NCI-H2081 (cell line): ENCODE measurements at places on chromosomes 7 and 10.
A peak's percentile ranks its signal among the peaks of the same experiment; 100 is the strongest.

- no peak for DNase-seq
Measured at GRCh38 chr7:117901089-117901797, 28.0 kb upstream of the CTTNBP2 start.

DNA sequence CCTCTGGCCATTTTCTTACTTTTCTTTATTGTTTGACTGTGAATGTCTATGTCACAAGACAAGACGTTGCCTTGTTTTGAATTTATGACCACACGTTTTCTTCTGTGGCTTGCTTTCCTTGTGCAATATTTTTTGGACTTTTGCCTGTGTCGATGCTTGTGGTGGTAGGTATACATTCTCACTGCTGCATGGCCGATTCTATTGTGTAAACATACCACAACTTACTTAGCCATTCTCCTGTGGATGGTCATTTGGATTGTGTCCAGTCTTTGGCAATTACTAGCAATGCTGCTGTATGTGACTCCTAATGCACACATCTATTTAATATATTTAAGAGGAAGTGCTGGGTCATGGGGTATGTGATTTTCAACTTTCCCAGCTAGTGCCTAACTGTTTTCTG is 18.0 kb upstream of the DLG5 start:
- DNase-seq: no peak

- no peak for DNase-seq
Measured at GRCh38 chr7:107944411-107945169, 53.6 kb downstream of the DLD start.

DNA sequence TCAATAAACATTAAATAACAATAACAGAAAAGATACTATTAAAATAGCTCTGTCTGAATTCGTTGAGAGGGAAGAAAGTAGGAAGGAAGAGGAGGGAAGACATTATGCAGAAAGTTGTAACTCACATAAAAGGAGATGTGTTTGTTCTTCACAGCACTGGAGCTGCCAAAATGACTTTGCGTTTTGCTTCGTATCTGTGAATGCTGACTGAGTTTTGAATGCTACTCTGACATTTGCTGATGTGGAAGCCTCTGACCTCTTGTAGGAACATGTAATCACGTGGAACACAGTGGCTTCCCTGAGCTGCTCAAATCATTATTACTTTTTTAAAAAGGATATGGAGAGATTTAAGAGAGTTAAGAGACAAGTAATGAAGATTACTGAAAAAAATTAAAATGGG is 15.6 kb upstream of the DGKI start:
- no peak for DNase-seq

- DNase-seq: no peak
Measured at GRCh38 chr7:104795086-104795485, 218.9 kb upstream of the KMT2E start.

DNA sequence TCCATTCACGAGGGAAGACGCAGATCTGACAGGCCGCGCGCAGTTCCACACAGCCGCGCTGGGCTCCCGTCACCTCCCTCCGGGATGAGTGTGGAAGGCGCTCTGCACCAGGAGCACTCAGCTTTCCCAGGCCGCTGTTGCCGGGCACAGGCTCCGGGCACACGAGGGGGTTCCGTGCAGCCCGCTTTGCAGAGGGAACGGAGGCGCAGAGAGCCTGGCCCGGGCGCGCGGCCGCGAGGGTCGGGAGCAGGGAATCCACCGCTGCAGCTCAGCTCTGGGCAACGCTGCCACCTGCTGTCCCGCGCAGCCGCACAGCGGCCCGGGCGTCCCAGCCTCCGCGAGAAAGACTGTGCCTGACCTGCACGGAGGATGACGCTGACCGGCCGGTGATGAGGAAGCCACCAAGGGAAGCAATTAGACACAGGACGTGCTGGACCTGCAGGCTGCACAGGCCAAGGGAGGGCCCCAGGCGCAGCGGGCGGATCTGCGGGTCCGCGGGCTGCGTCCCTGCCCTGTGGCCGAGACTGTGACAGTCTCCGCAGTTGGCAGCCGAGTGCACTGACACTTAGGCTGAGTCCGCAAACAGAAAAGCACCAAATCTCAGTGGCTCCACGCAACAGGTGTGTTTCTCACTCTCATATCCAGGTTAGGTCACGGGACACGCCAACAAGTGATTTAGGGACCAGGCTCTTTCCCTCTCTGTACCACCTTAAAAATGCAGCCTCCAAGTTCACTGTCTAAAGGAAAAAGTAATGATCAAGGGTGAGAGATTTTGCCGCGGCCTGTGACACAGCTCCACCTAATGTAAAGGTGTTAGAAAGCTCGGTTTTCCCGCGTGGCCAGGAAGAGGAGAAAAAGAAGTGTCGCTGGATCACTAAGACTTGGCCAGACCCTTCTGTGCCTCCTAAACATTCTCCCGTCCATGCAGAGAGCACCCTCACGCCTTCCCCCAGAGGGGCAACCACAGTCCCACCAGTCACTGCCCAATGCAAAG is 94.5 kb downstream of the SEC61G start:
- DNase-seq: no peak

DNA sequence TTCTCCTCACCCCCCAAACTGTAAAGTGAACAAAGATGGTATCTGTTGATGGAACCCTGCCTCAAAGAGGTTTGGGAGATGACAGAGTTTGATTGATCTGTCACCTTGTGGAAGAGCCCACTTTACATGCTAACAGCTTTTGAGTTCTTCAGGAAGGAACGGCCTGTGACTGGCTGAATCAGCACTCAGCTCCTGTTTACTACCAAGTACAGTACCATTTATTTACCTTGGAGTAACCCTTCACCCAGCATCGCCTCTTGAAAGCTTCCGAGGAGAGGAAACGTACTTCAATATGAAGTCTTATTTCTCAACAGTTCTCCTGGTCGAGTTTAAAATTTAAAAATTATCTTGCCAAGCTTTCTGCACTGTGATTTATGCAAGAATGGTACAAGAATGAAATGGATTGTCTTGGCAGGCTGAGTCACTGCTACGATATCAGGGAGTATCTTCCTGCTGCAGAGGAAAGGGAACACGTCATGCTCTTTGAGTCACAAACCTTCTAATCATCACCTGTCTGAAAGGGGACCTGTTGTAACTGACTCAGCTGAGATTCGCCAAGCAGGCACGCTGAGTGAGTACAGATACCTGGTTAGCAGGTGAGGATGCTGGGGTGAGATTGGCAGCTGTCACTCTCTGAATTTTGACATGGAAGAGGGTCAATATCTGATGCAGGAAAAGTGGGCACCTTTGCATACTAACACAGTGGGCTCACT is 30.1 kb downstream of the KLF6 start:
- no peak for DNase-seq

DNA sequence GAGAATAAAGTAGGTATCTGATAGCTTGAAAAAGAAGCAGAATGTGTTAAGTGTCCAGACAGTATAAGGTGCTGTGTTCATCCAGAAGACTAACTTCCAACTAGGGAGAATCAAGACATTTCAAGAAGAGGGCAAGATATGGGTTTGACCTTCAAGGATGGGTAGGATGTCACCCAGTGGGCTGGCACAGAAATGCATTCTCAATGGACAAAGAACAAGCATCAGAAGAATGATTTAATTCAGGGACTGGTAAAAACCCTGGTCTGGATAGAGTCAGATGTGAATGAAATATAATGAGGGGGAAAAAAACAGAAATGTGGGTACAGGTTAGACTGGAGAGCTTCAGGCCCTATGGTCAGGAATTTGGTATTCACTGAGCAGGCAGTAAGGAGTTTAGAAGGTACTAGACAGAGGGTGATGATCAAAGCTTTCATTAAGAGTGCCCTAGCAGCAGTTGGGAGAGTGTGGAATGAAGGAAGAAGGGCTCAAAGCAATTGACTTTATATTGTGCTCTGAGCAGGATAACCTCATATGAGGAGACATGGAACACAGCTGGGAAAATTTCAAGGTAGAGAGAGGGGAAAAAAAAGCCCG is 180.7 kb upstream of the ANK3 start:
- DNase-seq: no peak

- DNase-seq: no peak
Measured at GRCh38 chr10:129637010-129637409, 170.0 kb downstream of the MGMT start.

- DNase-seq: no peak
Measured at GRCh38 chr10:28680358-28680752, 3.0 kb downstream of the BAMBI start.

GRCh38 chr7:75756206-75756990 is 15.6 kb downstream of the CCL26 start:
- DNase-seq: no peak

DNA sequence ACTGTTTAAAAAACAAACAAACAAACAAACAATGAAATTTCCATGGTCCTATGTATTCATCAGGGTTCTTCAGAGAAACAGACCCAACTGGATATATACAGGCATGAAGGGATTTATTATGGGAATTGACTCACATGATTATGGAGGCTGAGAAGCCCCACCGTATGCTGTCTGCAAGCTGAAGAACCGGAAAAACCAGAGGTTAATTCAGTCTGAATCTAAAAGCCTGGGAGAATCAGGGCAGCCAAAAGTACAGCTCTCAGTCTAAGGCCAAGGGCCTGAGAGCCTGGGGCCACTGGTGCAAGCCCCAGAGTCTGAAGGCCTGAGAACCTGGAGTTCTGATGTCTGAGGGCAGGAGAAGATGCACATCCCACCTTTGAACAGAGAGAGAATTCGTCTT is 163.5 kb downstream of the MDFIC start:
- no peak for DNase-seq

DNA sequence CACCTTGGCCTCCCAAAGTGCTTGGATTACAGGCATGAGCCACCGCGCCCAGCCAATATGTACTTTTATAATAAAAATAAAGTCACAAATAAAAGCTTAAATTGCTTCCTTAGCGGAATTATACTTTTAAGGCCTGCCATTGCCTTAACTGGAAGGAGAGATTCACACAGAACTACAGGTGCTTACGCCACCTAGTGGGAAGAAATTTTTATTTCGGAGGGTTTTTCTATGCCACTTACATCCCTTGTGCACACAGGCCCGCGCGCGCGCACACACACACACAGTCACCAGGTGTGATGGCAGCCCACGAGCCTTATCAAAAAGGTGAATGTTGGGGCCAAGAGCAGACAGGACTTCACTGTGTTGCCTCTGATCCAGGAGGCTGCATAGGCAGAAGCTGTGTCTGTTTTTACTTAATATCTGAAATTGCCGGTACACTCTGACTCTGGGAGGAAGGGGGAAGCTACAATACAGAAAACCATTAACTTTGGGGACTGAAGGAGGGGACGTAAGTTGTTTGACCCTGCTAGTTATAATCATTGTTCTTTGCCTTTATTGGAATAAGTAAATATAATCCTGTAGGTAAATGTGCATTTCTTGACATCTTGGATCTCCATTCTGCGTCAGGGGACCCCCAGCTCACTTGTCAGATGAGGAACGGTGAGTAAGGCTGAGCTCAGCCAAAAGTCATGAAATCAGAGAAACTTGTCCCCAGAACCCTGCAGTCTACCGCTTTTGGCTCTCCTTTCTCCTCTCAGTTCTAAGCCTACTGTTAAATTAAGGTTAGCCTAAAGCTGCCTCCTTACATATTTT is 87.1 kb downstream of the SLC16A9 start:
- DNase-seq: peak; percentile 59

DNA sequence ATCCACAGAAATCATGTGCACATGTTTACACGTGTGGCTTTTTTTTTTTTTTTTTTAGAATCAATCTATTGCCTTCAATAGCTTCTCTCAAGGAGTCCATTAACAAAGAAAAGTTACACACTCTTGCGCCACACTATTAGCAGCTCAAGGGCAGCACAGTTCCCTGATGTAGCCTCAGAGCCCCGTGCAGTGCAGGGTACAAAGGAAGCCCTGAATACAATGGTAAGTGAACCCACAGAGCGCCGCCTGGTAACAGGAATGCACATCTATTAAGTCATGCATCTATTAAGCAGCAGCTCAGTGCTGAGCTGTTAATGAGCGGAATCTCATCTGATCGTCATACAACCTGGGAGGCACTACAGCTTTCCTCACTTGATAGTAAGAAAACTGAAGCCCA is 113.7 kb upstream of the PDLIM1 start:
- no peak for DNase-seq

- no peak for DNase-seq
Measured at GRCh38 chr10:103600325-103600724, 106.8 kb downstream of the NEURL1 start.

- DNase-seq: peak; percentile 68
Measured at GRCh38 chr10:50224330-50224952, 26.9 kb downstream of the ASAH2 start.

DNA sequence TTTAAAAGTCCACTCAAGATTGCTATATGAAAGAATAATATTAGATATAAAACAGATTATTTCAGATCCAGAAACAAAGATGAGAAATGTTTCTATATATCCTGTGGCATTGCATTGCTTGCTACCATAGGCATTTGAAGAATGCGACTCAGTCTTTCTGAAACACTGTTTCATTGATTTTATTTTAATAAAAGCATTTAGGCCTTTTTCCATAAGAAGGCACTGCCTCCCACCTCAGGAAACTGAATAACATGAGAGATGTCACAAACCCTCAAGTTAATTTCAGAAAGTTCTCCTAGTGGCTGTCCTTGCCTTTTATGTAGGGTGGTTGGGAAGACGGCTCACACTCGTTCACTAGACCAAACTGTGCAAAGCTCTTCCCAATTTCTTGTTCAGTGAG is 23.3 kb downstream of the PRPS1L1 start:
- DNase-seq: no peak

DNA sequence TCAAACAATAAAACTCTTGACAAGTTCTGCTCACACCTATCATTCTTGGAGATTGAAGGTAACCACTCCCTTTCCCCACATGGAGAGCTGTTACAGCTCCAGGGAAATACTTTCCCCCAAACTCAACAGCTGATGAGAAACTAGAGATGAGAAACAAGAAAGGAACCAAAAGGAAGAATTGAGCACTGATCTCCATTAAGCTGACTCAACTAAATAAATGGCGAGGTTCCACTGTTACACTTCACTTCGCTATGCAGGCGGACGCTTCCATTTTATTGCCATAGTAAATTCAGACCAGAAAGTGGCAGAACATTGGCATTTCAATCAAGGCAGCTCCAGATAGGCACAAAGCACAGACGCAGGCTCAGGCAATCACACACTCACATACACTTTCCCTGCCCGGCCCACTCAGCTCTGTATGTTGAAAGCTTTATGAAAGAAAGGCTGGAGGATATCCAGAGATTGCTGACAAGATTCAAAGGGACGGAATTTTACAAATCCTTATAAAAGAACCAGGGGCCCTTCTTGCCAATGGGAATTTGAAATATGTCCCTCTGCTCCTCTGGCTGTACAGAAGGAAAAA is 11.5 kb upstream of the YAE1 start:
- no peak for DNase-seq
